GM23248 (cell line): ENCODE measurements at places on chromosomes 5 and 9. TPM values are rescaled to one million over a fixed set of nuclear protein-coding genes. Genes with fewer than 3 reads are reported as not detected.

PCDHB8 gene
- 0.83 and 1.0 TPM in 2 replicates for polyA plus RNA-seq

DNA sequence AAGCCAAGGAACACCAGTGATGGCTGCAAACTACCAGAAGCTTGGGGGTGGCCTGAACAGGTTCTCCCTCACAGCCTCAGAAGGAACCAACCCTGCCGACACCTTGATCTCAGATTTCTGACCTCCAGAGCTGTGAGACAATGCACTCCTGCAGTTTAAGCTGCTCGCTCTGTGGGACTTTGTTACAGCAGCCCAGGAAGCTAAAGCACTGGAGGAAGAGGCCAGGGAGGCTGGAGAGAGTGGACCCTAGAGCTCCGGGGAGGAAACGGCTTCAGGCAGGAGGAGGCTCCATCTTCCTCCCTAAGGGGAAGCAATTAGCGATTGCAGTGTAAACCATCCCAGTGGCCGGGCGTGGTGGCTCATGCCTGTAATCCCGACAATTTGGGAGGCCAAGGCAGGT lies 25.1 kb downstream of the BARX1 start:
- DNase-seq: no peak

GRCh38 chr9:121360601-121361374 lies 9.3 kb downstream of the STOM start:
- peak; percentile 94 for DNase-seq

DNA sequence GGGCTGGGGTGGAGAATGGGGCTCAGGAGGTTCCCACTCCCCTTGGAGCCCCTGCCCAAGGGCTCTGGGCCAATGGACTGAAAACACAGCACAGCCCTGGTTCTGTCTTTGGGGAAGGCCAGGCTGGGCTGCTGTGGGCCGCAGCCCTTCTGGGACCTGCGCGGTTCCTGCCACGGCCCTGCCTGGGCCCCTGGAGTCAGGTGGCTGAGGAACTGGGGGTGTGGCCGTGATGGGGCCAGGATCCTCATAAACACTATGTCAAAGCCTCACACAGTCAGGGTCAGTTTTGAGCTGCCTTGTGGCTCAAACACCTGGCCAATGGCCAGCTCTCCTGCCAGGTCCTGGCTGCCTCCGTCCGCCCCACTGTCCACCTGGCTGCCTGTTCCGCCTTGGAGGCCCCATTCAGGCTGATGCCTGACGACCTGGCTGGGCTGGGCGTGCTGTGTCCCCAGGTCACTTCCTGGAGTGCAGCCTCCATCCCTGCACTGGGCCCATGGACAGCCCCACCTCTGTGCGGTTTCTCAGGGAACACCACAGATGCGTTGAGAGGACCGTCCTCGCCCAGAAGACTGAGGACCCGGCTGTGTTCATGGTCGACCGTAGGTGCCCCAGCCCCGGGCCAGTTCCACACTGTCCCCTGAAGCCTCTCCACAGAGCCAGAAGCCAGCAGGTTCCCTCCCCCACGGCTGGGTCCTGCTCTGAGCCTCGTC lies 27.5 kb downstream of the PAEP start:
- DNase-seq: no peak

DNA sequence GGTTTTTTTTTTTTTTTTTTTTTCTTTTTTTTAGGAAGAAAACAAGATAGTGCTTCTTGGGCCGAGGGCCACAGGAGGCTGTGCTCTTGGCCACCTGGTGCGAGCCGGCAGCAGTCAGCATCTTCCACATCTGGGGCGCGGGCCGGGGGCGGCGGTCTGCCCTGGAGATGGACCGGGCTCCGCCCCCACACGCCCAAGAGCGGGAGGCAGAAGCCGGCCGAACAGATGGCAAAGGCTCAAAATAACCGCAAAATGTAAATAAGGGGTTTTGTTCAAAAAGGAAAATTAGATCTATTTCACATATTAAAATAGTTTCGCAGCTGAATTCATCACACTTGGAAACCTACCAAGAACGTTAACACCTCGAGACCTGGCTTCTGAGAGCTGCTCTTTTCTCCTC lies 51.5 kb upstream of the UBAC1 start:
- no peak for DNase-seq

PLPP7 gene
- 0.65 and 0.67 TPM in 2 replicates for polyA plus RNA-seq

GRCh38 chr9:109020581-109021511 lies 7.5 kb upstream of the CTNNAL1 start:
- DNase-seq: no peak

STX17 gene
- 17.0 and 17.4 TPM in 2 replicates for polyA plus RNA-seq

DNA sequence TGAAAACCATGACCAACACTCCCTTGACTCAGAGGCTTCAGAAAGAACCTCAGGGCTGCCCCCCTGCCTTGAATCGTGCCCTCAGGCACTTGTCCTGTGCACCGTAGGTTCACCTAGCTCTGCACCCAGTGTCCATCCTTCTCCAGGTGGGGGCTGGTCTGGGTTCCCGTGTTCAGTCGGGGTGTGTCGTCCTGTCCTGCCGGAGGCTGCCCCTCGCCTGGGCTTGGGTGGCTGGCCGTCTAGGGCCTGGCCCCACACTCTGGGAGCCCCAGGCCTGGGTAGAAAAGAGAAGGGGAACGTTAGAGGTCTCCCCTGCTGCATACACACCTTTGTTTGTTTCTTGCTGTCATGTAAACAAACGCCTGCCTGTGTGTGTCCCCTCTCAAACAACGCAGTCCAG lies 29.3 kb downstream of the CATSPER3 start:
- no peak for DNase-seq

DNA sequence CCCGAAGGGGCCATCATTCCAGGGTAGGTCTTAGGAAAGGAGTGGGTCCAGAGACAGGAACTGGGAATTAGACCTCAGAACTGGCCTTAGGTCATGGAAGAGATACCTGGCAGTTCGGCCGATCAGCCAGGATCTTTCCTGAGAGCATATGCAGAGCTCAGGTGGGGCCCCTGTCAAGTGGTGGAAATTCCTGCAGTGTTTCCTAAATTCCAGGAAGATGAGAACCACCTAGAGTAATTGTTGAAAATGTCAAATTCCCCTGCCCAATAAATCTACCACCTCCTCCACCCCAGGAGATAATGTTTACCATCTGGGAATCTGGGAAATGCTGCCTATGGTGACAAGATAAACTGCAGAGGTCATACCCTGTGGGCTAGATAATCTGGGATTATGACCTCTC lies 14.6 kb downstream of the TMEM171 start:
- no peak for DNase-seq

DNA sequence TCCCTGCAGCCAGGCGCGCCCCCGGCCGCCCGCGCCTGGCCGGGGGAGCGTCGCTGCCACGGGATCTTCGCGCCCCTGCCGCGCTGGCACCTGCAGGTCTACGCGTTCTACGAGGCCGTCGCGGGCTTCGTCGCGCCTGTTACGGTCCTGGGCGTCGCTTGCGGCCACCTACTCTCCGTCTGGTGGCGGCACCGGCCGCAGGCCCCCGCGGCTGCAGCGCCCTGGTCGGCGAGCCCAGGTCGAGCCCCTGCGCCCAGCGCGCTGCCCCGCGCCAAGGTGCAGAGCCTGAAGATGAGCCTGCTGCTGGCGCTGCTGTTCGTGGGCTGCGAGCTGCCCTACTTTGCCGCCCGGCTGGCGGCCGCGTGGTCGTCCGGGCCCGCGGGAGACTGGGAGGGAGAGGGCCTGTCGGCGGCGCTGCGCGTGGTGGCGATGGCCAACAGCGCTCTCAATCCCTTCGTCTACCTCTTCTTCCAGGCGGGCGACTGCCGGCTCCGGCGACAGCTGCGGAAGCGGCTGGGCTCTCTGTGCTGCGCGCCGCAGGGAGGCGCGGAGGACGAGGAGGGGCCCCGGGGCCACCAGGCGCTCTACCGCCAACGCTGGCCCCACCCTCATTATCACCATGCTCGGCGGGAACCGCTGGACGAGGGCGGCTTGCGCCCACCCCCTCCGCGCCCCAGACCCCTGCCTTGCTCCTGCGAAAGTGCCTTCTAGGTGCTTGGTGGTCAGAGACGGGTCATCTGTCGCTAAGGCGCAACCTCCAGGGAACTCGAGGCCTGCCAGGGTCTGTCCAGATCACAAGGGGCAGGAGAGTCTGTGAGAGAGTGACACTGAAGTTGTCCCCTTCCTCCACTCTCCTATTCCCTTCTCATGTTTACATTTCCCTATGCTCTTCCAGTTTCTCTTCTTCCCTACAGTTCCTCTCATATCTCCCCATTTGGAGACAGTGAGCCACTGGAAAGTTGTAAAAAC lies 1.3 kb downstream of the GPR150 start:
- DNase-seq: peak; percentile 65

CATSPER3 gene
- polyA plus RNA-seq: 0.14 and 0.18 TPM in 2 replicates

- no peak for DNase-seq
Measured at GRCh38 chr5:62506659-62507460, 71.8 kb upstream of the LRRC70 start.

GRCh38 chr5:172713809-172714490 lies 57.0 kb downstream of the DUSP1 start:
- DNase-seq: no peak

BTNL8 gene
- polyA plus RNA-seq: not detected in 2 replicates

- peak; percentile 3 for DNase-seq
Measured at GRCh38 chr5:29963956-29964355, 1229.5 kb upstream of the CDH6 start.
